ENCODE measurements at places on chromosomes 11 and 22. TPM values are rescaled to one million over a fixed set of nuclear protein-coding genes. Genes with fewer than 3 reads are reported as not detected.

- DNase-seq, result no peak
These were observed 81.9 kb downstream of the PPP2R1B start for GRCh38 chr11:111684251-111684650.

DNA sequence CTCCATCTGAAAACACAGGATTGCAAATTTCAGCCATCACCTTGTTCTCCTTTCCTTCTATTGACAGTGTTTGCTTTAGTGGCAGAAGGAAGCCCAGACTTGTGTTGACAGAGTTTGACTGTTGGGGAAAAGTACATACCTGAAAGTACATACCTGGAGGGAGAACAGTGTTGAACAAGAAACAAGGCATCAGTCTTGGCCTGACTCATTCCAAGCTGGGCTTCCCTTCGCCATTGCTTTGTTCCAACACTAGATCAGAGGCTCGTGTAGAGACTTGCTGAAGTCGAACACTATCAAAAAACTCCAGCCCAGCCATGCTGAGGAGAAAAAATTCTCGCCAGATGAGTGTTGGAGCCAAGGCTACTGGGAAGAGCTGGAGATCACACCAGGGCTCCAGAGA lies 133.4 kb downstream of the BBOX1 start:
- no peak for DNase-seq

GRCh38 chr11:135069890-135070289 lies 657.8 kb upstream of the B3GAT1 start:
- DNase-seq, result peak; percentile 11

GRCh38 chr11:65637794-65638419 lies at the start of gene SIPA1:
Gene SIPA1, plus strand, starts transcription at chr11:65638101. Its CDS starts 2,821 bp downstream, at chr11:65640922.
- peak; percentile 90 for DNase-seq

GRCh38 chr22:49540913-49541692 lies 286.6 kb downstream of the BRD1 start:
- DNase-seq, result no peak

- peak; percentile 75 for DNase-seq
These were observed 10.8 kb downstream of the TRIM66 start for GRCh38 chr11:8671651-8672062.

DNA sequence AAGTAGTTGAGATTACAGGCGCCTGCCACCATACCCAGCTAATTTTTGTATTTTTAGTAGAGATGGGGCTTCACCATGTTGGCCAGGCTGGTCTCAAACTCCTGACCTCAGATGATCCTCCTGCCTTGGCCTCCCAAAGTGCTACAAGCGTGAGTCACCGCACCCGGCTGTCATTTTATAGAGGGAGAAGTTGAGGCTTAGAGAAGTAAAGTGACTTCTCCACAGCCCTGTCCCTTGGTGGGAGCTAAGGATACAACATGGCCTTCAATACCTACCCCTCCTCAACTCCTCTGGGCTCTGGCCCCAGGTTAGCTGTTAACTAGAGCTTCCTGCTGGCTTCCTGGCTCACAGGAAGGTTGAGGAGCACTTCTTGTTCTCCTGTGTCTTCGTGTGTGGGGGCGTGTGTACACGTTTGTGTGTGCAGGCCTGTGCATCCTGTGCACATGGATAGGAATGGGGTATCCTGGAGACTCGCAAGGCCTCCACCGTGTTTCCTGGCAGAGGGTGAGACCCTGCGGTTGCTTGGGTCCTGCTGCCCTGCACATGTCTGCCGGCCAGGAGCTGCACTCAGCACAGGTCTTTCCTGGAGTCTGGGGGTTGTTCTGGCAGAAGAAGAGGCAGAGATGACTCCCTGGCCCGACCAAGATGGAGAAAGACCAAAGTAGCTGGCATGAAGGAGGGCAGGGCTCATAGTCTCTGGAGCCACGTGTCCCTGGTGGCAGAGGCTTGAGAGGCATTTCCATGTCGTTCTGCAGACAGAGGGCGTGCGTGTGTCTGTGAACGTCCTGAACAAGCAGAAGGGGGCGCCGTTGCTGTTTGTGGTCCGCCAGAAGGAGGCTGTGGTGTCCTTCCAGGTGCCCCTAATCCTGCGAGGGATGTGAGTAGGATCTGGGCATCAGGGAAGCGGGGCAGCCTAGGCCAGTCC lies 2.4 kb downstream of the SIDT2 start:
- DNase-seq, result no peak

- no peak for DNase-seq
These were observed 7.9 kb downstream of the CD82 start for GRCh38 chr11:44573333-44573732.

DNA sequence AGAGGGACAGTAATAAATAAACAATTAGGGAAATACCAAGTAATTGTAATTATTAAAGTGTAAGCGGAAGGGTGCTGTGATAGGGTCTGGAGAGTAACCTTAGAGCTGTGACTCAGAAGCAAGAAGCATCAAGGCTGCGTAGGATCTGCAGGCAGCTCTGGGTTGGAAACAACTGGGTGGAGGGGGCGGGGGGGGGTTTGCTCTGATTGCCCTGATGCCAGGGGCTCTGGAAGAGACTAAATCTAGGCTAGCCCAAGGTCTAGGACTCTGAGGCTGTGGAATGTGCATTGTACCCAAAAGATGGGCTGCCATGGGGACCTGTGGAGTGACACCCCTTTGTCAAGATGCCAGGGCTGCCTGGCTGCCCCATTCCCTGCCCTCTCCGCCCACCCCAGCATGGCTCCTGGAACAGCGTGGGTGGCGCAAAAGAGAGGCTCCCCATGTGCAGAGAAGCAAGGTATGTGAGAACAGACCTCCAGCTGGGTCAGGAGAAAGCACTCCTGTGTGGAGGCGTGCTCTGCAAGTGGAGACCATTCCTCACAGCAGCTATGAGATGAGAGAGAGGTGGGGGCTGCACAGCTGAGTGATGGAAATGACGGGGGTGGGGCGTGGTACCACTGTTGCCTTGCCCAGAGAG lies 101.1 kb upstream of the CRYBB3 start:
- no peak for DNase-seq

GRCh38 chr22:50633086-50633485 lies 5.1 kb upstream of the ARSA start:
- DNase-seq, result no peak

DNA sequence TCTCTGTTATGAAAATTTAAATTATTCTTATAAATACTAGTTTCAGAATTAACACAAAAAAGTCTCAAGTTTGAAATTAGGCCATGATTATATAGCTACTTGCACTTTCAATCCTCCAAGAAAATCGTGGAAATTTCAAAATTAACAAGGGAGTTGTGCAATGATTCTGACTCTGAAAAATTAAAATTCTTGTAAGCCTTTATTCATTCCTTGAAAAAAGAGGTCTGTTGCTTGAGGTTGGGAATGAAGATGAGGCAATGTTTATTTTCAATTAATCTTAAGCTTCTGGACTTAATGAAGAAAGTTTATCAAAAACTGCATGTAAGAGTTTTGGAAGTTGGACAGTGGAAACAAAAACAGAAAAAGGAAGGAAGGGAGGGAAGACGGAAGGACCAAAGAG lies 128.2 kb upstream of the FIBIN start:
- no peak for DNase-seq

GRCh38 chr22:25202290-25202921 lies 2.7 kb downstream of the CRYBB3 start:
- peak; percentile 38 for DNase-seq

DNA sequence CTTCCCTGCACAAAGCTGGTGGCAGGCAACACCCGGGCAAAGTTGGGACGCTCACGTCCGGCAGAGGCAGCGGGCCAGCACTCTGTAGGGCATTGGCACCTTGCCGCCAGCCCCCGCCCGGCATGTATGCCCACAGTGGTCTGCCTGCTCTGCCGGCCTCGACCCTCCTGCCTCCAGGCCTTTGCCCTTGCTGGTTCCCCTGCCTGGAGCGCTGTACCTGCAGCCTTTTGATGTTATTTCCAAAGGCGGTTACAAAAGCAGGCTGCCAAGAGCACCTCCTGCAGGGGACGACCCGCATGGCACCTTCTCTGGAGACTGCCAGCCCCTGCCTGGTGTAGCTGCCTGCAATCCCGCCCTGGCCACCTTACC lies 56.5 kb upstream of the SHISAL1 start:
- DNase-seq, result no peak

DNA sequence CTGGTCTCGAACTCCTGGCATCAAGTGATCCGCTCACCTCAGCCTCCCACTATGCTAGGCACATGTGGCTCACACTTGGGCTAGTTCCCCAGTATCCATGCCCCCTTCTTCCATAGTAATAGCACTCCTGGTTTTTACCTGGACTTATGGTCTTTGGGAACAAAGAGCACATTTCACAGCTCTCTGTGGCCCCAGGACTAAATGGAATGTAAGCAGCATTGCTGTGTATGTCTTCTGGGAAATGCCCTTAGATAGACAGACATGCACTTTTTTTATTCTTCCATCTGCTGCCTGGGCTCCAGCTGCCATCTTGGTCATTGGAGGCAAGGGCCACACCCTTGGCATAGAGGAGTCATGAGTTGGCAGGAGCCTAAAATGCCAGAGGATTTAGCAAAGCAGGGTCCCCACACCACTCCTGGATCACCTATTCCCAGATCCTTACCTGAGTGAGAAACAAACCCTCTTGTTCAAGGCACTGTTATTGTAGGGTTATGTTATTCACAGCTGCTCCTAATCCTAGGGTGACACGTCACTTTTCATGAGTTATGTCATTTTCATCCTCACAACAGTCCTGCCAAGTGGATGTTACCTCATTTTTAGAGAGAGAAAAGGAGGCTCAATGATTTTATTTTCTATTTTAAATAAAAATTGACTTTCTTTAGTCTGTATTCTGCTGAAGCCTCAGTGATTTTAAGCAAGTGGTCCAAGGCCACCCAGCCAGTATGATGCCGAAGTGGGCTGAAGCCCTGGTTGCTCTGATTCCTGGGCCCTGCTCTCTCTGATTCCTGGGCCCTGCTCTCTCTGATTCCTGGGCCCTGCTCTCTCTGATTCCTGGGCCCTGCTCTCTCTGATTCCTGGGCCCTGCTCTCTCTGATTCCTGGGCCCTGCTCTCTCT lies 15.7 kb upstream of the GDPD5 start:
- DNase-seq, result no peak

- peak; percentile 58 for DNase-seq
These were observed 82.1 kb downstream of the PPP6R3 start for GRCh38 chr11:68542617-68543016.

DNA sequence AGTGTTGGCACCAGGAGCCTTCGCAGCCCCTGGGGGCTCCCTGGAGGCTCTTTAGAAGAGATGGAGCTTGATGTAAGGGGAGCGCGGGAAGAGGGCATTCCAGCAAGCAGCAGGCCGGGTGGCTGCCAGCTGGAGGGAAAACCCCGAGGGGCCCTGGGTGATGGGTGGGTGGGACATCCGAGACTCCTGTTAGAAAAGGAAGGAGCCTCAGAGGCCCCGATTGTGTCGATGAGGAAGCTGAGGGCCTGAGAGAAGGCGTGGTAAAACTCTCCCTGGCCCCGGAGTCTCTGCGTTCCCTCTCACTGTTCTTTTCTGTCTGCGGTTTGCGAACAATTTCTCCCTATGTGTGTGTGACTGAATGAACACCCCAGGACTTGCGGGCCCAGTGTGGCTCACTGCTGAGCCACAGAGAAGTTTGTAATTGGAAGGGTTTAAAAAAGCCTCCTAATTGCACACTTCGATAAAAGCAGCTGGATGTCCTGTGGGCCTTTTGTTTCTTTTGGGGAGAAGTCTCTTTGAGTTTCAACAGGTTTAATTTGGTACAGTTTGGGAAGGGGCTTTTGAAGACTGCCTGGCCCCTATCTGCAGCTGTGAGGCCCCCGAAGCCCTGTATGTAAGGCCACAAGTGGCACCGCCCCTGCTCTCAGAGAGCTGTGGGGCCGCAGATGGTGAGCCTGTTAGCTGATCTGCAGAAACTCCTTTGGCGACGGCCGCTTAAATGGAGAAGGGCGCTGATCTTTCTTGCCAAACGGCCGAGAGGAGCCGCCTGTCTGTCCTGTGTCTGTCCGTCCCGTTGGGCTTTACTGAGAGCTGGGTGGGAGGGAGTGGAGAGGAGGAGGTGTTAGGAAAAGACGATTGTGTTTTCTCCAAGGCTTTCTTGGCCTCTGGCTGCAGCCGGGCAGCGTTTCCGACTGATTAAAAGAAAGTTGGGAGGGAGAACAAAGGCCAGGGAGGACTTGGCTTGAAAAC lies 2.0 kb downstream of the FBLN1 start:
- DNase-seq, result peak; percentile 47

DNA sequence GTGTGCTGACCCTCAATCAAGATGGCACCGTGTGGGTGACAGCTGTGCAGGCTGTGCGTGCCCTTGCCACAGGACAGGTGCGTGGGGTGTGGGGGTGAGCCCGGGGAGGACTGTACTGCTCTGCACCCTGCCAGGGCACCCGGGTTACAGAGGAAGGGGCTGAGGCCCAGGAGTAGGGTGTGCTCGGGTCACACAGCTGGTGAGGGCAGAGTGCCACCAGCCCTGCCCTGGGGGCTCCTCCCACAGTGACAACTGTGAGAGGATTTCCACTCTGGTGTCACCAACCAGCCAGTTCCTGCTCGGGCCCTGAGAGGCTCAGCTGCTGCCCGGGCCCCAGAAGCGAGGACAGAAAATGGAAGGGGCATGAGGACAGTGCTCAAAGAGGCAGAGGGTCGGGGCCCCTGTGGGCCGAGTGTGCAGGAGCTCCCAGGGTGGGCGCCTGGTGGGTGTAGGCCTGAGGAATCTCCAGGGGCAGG lies 20.5 kb downstream of the TRMU start:
- no peak for DNase-seq

DNA sequence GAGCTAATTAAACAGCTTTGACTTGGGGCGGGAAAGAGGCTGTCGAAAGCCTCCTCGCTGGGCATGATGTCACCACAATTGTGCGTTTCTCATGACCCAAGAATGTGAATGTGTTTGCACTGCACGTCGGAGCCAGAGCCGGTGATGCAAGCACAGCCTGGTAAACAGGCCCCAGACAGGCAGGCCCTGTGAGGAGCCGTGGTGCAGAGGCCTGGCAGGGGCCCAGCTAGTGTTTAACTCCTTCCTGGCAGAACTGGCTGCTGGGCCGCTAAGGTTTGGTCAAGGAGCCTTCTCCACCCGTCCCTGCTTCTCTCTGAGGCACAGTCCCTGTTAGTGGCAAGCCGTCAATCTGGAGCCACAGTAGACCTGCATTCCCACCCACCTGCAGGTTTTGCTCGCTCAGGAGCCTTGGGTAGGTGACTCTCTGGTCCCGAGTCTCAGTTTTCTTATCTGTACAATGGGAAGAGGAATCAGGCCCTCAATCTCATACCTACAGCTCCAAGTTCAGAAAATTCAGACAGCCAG lies 25.4 kb upstream of the SMTN start:
- peak; percentile 81 for DNase-seq

GRCh38 chr11:71284525-71285092 lies 32.2 kb upstream of the SHANK2 start:
- DNase-seq, result no peak

GRCh38 chr11:116258821-116259220 lies 514.0 kb downstream of the BUD13 start:
- no peak for DNase-seq

DNA sequence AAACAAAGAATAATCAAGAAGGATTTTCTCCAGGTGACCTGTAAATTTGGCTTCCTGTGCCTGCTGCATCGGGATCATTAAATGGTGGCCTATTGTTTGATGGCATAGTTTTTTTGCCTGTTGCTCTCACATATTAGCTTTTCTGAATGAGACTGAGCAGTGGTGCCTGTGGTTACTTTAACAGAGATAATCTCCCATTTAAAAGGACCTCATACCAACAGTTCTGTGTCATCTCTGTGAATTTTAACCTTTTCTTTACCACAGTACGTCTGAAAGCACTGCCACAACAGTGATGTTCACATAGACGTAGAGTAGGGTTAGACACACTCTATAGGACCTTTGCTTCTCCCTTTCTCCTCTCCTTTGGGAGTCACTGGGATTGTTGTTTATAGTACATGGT lies 22.9 kb upstream of the RCE1 start:
- no peak for DNase-seq

Gene ASRGL1
- total RNA-seq, result 19.9 TPM

Gene LRRC55
- not detected for total RNA-seq

Gene DKK3
- total RNA-seq, result 439 TPM

Gene CHST1
- 0.14 TPM for total RNA-seq

Gene CD3G
- total RNA-seq, result not detected

Gene TNNI2
- total RNA-seq, result not detected

Measured in A172 (cell line).